ENCODE measurements at places on chromosomes 7 and 10.

DNA sequence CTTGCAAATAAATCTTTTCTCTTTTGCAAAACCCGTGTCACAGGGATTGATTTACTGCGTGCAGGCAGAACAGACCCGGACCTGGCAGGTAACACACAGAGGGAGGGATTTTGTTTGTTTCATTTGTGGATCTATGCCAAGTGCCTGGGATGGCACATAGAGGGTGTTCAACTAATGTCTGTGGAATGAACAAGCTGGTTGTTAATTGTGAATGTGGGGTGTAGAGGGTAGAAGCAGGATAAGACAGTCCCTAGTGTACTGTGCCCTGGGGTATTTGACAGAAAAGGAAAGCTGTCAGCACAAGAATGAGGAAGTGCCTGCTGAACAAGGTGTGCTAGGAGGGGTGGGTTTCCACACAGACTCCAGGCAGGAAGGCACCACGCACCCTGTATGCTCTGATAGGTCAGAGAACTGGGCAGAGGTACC lies 331.8 kb downstream of the CALN1 start:
- DNase-seq: no peak

DNA sequence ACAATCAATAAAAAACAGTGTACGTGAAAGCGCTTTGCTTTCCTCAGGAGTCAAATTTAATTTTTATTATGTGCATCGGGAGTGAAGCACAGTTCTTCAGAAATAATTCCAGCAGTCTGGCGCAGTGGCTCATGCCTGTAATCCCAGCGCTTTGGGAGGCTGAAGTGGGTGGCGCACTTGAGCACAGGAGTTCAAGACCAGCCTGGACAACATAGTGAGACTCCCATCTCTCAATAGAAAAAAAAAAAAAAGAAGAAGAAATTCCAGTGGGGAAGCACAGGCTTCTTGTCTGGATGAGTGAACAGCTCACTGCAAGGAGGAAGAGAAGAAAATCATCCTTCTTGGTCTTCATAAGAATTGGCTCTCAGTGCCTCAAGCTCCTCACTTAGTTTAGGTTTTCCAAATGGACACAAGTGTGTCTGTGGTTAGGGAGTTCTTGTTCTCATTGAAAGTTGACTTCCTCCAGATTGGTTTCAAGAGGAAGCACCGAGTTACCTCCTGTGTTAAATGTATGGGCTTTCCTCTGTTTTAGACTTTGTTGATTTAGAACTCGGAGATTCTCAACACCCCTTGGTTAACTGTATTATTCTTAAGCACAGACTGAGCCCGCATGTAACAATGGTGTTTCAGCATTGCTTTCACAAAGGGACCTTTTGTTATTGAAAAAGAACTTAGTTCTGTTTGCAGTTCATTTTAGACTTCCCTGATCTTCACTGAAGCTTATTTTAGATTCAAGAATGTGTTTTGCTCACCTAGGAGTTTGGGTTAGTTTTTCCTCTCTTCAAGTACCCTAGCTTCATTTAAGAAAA lies 28.0 kb downstream of the LMTK2 start:
- no peak for DNase-seq

DNA sequence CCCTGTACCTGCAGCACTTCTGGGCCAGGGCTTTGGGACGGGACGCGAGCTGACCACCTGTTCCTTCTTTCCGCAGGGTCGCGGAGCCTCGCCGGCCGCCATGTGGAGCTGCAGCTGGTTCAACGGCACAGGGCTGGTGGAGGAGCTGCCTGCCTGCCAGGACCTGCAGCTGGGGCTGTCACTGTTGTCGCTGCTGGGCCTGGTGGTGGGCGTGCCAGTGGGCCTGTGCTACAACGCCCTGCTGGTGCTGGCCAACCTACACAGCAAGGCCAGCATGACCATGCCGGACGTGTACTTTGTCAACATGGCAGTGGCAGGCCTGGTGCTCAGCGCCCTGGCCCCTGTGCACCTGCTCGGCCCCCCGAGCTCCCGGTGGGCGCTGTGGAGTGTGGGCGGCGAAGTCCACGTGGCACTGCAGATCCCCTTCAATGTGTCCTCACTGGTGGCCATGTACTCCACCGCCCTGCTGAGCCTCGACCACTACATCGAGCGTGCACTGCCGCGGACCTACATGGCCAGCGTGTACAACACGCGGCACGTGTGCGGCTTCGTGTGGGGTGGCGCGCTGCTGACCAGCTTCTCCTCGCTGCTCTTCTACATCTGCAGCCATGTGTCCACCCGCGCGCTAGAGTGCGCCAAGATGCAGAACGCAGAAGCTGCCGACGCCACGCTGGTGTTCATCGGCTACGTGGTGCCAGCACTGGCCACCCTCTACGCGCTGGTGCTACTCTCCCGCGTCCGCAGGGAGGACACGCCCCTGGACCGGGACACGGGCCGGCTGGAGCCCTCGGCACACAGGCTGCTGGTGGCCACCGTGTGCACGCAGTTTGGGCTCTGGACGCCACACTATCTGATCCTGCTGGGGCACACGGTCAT lies 13.3 kb downstream of the GPR146 start:
- no peak for DNase-seq

DNA sequence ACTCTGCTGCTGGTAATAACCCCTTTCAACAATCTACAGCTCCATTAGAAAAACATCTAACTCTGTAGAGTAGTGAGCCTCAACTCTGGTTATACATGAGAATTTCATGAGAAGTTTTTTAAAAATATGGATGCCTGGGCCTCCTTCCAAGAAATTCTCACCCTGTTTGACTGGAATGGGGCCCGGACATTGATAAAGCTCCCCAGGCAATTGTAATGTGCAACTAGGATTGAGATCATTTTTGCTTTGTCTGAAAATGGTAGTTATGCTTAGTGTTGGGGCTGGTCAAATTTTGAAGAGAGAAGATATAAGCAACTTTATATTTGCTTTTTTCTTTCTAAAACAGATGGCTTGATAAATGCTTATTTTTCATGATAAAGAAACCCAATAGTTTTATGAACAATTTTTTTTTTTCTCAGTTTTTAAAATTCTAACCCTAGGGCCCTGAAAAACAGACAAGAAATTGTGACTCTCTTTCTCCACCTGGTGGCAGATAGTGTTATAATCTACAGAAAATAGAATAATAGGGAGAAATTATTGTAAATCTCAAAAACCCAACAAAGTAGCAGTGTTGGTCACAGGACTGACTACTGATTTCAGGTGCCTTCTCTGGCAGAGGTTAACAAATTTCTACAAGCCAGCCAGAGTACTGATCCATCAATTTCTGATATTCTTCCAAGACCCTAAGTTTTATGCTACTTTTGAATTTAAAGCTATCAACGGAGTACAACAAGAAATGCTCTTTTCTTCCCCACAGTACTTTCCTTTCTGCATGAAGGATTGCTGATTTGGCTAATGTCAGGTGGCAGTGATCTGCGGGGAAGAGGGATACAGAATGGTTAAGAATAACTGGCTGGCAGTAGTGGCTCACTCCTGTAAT lies 174.8 kb downstream of the DKK1 start:
- peak; percentile 60 for DNase-seq

GRCh38 chr7:90570373-90570959 lies 25.7 kb upstream of the CDK14 start:
- peak; percentile 69 for DNase-seq

DNA sequence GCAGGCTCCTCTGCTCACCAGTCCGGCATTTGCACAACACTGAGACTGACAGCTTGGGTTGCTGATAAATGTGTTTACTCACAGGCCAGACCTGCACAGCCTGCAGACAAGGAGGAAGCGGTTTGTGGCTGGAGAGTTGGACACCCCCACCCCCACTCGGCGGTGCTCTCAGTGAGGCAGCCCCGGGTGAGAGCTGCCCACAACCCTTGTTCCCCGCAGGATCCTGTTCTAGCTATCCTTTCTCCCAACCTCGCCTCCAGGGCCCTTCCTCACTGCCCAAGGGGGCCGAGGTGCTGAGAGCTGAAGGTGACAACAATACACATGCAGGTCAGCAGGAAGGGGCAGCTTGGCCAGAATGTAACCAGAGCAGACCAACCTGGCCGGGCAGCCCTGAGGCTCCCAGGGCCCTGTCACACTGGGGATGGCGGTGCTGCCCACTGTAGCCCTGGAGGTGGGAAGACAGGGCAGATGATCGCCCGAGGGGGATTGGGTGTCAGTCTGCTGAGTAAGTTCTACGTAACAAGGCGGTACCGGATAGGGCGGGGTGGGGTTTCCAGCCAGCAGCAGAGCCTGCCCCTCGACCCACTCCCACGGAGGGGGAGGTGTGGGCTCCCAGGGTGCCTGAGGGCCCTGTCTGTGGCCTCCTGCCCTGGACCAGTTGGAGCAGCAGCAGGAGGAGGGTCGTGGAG lies 2.1 kb upstream of the ADAM8 start:
- peak; percentile 47 for DNase-seq

DNA sequence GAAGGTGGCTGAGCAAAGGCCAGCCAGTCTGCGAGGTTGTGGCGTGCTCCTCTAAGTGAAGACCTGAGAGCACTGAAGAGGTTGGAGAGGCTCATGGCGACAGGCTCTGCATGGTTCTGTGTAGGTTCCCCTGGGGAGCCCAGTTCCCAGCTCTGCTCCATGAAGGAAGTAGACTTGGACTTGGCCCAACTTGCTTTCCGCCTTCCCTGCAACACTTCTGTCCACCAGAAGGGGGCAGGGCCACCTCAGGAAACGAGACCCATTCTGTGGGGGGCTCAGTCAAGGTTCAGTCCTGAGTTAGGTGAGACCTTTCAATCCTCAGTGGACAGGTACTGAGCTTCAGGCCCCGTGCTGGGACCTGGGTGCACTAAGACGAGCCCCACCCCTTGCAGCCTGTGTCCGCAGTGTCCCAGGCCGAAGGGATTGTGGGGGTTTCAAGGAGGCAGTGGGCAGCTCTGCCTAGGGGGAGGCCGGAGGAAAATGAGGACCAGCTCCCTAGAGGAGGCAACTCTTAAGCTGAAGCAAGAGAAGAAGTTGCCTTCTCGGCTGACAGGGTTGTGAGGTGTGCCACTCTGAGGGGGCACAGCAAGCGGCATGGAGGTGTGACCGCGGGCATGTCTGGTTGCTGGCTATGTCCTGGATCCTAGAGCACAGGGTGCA lies 15.0 kb upstream of the PCBD1 start:
- peak; percentile 55 for DNase-seq

- DNase-seq: no peak
These were observed 114.1 kb downstream of the ICA1 start for GRCh38 chr7:8147760-8148463.

GRCh38 chr10:112461029-112461887 lies 14.2 kb downstream of the VTI1A start:
- DNase-seq: peak; percentile 75

DNA sequence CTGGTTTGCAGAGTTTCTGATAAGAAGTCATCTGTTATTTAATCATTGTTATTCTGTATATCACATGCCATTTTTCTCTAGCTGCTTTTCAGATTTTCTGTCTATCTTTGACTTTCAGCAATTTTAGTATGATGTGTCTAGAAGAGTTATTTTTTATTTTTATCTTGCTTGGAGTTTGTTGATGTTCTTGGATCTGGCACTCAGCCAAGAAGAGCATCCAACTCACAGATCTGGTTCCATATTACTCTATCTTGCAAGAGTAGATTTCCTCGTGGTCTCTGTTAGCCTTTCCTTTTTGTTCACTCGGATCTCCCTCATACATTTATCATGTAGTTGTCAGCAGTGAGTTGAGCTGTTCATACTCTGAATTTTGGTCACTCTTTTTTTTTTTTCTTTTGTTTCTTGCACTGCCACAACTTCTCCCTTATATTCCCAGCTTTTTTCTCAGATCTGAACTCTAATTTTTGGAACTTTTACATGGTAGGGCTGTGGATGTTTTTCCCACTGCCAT lies 54.8 kb upstream of the CALCR start:
- DNase-seq: peak; percentile 1

GRCh38 chr10:70782746-70783680 lies 2.2 kb downstream of the TBATA start:
- no peak for DNase-seq

- DNase-seq: no peak
These were observed 2.6 kb upstream of the PLCE1 start for GRCh38 chr10:93991114-93991513.

DNA sequence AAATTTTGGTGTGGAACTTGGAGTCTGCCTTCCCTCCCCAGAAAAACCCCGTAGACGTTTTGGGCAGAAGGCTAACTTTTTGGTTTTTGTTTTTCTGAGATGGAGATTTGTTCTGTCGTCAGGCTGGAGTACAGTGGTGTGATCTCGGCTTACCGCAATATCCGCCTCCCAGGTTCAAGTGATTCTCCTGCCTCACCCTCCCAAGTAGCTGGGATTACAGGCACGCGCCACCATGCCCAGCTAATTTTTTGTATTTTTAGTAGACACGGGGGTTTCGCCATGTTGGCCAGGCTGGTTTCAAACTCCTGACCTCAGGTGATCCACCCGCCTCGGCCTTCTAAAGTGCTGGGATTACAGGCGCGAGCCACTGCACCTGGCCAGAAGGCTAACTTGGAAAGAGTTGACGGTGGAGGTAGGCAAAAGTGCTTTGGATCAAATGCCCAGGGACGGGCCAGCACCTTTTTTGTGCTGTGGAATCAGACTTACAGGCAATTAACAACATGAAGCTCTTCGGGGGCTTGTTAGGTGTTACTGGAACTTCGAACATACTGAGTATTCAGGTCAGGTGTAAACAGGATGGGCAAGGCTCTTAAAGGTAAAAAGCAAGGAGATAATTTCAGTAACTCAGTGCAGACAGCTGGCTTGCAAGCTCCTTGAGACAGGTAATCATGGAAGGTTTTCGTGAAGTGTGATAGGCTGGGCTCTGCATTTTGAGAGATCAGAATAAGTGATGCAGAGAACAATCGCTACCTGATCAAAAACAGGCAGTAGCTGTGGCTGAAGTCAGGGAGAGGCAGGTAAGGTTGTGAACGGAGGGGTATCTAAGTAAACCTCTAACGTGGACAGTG lies 1.8 kb downstream of the PPP1R35 start:
- no peak for DNase-seq

GRCh38 chr10:71423901-71424300 lies 27.2 kb downstream of the CDH23 start:
- DNase-seq: no peak

GRCh38 chr7:130880668-130881067 lies 146.7 kb upstream of the KLF14 start:
- peak; percentile 52 for DNase-seq

DNA sequence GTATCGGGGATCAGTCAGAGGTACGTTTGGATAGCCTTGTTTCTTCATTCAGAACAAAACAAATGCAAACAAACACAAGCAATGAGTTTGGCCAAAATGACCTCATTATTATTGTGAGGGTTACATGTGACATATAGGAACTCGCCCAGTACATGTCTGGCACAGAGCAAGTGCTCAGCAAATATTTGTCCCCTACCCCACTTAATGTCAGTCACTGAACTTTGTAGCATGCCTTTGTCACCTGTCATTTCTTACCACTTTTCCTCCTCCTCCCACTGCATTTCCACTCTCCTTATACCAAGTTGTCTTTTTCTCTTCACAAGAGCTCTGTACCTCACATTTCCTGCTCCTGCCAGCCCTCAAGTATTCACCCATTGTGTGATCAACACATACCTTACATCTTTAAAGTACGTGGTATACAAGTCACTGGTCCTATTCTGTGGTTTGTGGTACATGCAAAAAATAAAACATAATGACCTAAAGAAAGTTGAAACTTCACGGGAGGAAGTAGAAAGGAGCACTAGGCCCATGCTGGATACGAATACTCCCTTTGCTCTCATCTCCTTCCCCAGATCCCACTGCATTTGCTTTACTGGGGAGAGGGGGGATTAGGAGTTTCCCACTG lies 236.0 kb downstream of the INHBA start:
- no peak for DNase-seq
